Thyroid gland (tissue), 4 donors: ENCODE measurements at places on chromosomes 5 and 9. TPM values are rescaled to one million over a fixed set of nuclear protein-coding genes. Genes with fewer than 3 reads are reported as not detected.

- H3K4me1 ChIP-seq = peaks cover 27% of the 10 kb centered on the region
- no peaks in the 10 kb centered on the region for H3K36me3 ChIP-seq
- peak within 1 kb of the TSS; percentile 57 for H3K4me3 ChIP-seq
Observed at GRCh38 chr5:95961617-95962474, at the start of gene ELL2. Gene ELL2, minus strand, starts transcription at chr5:95961851. Its CDS starts 130 bp downstream, at chr5:95961721.

GRCh38 chr5:150762211-150762610, 3.4 kb upstream of the DCTN4 start:
- no peak overlapping the region for H3K4me3 ChIP-seq
- no peak overlapping the region for H3K27ac ChIP-seq
- DNase-seq = no peak

DNA sequence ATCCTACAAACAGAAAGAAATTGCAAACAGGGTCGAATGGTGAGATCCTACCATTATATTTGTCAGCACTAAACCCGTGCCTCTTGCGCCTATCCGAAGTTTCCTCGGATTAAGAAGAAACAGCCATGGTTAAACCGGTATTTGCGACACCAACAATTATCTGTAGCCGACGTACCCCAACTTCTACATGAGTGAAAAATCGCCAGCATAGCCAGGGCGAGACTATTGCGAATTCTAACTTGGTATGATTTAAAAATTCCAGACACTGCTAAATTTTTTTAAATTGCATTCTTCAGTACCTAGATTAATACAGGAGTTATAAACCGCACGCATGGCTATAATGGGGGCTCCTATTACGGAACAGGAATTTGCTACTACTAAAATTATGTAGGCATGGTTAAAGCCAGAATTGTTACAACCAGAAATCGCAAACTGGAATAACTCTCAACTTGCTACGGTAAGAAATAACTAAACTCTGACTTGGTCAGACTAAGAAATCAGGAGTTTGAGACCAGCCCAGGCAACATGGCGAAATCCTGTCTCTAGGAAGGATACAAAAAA, 25.3 kb upstream of the ANXA2R start:
- H3K4me3 ChIP-seq = peak overlapping the region; percentile 85
- peak overlapping the region; percentile 100 for H3K27ac ChIP-seq
- no peaks in the 10 kb centered on the region for H3K27me3 ChIP-seq

DNA sequence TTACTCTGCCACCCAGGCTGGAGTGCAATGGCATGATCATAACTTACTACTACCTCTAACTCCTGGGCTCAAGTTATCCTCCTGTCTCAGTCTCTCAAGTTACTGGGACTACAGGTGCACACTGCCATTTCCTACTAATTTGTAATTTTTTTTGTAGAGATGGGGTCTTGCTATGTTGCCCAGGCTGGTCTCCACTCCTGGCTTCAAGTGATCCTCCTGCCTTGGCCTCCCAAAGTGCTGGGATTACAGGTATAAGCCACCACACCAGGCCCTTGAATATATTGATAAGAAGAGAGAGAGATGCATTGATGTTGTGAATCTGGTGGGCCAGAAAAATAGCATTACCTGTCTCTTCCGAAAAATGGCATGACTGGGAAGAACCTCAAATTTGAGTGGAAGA, 21.0 kb upstream of the RCL1 start:
- H3K27me3 ChIP-seq = no peaks in the 10 kb centered on the region
- no peaks in the 10 kb centered on the region for H3K4me1 ChIP-seq
- H3K4me3 ChIP-seq = no peak overlapping the region
- no peak overlapping the region for H3K27ac ChIP-seq
- DNase-seq = no peak
- H3K36me3 ChIP-seq = no peaks in the 10 kb centered on the region

DNA sequence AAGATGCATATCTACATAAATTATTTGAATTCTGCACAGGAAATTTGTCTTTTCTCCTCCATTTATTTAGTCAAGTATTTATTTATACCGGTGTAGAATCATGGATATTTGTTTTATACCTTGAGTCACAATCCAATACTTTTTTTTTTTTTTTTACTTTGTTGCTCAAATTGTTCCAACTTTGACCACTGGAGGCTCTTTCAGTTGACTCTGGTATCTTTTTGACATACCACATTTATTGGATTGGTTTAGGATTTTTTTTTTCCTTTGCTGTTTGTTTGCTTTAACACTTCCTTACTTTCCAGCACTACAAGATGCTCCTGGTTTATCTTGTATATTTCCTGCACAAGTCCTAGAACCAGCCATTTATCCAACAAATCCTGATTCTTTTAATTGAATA, 543.1 kb upstream of the RIOK2 start:
- H3K4me3 ChIP-seq = no peak overlapping the region
- H3K27ac ChIP-seq = no peak overlapping the region
- no peak for DNase-seq
- no peaks in the 10 kb centered on the region for H3K4me1 ChIP-seq
- H3K27me3 ChIP-seq = no peaks in the 10 kb centered on the region

PLAC8L1 gene
- not detected for total RNA-seq

NSD1 gene
- total RNA-seq = 81.9 TPM

OR13C5 gene
- not detected for total RNA-seq

CCNJL gene
- total RNA-seq = 10.1 TPM
